ENCODE measurements at places on chromosomes 5 and 9.
A peak's percentile ranks its signal among the peaks of the same experiment; 100 is the strongest.

GRCh38 chr5:159768243-159768642 is 148.0 kb upstream of the ADRA1B start:
- no peak overlapping the region for H3K4me3 ChIP-seq
- no peaks in the 10 kb centered on the region for H3K27me3 ChIP-seq
- H3K27ac ChIP-seq = no peak overlapping the region
- H3K4me1 ChIP-seq = no peaks in the 10 kb centered on the region

DNA sequence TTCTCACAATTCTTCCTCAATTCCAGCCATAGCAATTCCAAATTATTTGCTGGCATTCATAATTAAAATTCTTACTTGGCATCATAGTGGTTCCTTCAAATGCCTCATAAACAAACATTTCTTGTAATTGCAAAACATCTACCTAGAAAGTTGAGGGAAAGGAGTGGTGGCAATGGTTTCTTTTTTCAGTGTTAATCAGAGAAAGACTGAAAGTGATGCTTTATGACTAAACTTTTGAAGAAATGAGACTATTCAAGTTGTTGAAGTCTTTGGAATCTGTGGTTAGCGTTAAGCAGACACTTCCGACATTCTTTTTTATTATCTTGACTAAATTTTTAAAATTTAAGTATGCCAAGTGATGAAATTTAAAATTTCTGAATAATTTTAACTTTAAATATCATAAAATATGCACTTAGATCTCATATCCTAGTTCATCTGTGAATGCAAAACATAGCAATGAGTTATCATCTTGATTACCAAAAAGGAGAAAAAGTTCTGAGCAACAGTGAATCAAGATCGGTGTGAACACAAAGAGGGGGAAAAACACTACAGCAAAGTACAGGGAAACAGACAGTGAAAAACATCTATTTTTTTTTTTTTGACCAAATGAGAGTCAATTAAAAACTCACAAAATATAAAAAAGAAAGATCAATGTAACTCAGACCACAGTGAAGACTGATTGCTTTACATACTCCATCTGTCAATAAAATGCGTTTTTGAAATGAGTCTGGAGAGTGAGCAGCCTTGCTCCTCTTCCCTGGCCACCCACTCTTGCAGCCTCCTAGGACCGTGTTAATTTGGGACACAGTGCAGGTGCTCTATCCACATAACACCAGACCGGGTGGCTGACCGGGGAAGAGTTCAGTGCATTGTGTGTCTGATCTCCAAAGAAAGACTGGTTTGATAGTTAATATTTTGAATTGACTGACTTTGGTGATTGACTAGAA is 20.6 kb upstream of the IL7R start:
- H3K27me3 ChIP-seq = no peaks in the 10 kb centered on the region
- no peak overlapping the region for H3K27ac ChIP-seq
- no peaks in the 10 kb centered on the region for H3K36me3 ChIP-seq
- no peaks in the 10 kb centered on the region for H3K4me1 ChIP-seq
- H3K4me3 ChIP-seq = no peak overlapping the region
- peak; percentile 19 for DNase-seq

DNA sequence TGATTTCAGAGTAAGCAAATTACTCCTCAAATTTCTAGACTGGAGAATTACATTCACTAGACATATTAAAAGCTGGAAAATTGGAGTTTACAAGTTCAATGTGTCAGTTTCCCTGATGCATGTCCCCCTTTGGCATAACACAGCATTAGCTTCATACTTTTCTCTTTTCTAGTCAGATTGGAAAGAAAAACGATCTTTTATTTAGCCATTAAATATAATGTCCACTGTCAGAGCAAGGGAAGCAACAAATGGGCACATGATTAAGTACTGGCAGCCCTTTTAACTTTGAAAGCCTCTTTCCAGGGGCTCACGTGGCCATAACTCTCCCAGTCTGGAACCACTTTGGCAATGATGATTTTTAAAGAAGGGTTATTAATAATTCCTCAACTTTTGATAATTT is 203.3 kb downstream of the KCNN2 start:
- H3K27ac ChIP-seq = no peak overlapping the region
- no peaks in the 10 kb centered on the region for H3K27me3 ChIP-seq
- no peaks in the 10 kb centered on the region for H3K36me3 ChIP-seq
- DNase-seq = no peak
- H3K4me3 ChIP-seq = no peak overlapping the region

DNA sequence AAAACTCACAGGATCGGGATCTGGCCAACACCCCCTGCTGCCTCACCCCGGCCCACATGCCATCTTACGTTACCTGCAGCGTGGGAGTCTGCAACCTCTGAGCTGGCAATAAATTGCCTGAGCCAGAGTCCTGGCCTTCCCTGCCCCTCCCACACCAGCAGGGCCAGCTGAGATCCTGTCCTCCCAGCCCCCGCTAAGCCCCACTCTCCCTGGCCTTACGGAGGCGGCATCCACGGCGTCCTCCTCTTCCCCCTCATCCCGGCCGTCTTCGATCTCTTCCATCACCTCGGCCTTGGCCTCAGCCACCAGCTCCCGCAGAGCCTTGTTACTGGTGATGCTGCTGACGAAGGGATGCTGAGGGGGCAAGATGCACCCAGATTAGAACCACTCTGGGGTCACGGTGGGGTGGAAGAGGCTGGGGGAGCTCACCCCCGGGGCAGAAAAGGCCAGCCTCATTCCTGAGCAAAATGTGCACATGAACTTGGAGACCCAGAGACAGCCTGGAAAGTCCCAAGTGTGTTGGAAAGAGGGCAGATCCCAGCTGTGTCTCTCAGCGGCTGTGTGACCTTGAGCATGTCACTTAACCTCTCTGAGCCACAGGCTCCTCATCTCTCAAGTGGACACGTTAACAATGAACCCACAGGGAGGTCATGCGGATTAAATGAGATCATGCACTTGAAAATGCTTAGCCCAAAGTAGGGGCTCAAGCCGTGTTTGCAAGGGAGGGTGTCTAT is 89.9 kb upstream of the FBXW11 start:
- no peaks in the 10 kb centered on the region for H3K27me3 ChIP-seq
- no peak overlapping the region for H3K4me3 ChIP-seq
- H3K4me1 ChIP-seq = no peaks in the 10 kb centered on the region
- no peak for DNase-seq
- no peaks in the 10 kb centered on the region for H3K36me3 ChIP-seq

GRCh38 chr5:178432421-178433272 is 157.5 kb downstream of the COL23A1 start:
- peaks cover 99% of the 10 kb centered on the region for H3K27me3 ChIP-seq
- H3K4me3 ChIP-seq = no peak overlapping the region
- H3K27ac ChIP-seq = no peak overlapping the region
- no peak for DNase-seq
- no peaks in the 10 kb centered on the region for H3K4me1 ChIP-seq
- H3K36me3 ChIP-seq = no peaks in the 10 kb centered on the region

- peak; percentile 68 for DNase-seq
- no peaks in the 10 kb centered on the region for H3K36me3 ChIP-seq
- H3K4me3 ChIP-seq = no peak overlapping the region
- H3K27me3 ChIP-seq = no peaks in the 10 kb centered on the region
These were observed 8.4 kb upstream of the RGS3 start for GRCh38 chr9:113454914-113455761.

DNA sequence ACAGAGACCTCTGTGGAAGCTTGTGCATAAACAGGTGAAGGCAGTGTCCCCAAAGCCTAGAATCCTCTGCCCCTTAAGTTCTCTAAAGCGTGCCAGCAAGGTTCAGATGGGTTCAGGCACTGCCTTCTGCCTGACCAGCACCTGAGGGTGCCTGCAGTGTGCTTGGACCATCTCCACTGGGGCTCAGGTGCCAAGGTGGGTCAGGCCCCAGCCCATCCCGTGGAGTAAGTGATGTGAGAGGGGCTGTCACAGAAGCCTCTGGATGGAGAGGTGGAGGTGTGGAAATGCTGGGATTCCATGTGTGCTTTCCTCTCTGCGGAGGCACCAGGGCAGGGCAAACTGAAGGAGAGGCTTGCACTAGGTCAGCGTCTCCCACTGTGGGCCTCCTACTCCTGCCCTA is 118.5 kb downstream of the DAB2IP start:
- H3K27me3 ChIP-seq = no peaks in the 10 kb centered on the region
- no peak overlapping the region for H3K27ac ChIP-seq
- DNase-seq = no peak
- no peak overlapping the region for H3K4me3 ChIP-seq
- peaks cover 12% of the 10 kb centered on the region for H3K4me1 ChIP-seq
- peaks cover 6% of the 10 kb centered on the region for H3K36me3 ChIP-seq

GRCh38 chr9:121156263-121156731 is 45.4 kb downstream of the RAB14 start:
- no peak for DNase-seq
- H3K4me1 ChIP-seq = peaks cover 30% of the 10 kb centered on the region
- H3K36me3 ChIP-seq = no peaks in the 10 kb centered on the region
- H3K27ac ChIP-seq = no peak overlapping the region
- no peaks in the 10 kb centered on the region for H3K27me3 ChIP-seq

GRCh38 chr9:130768265-130768664 is 66.8 kb upstream of the ABL1 start:
- H3K4me3 ChIP-seq = no peak overlapping the region
- H3K36me3 ChIP-seq = no peaks in the 10 kb centered on the region
- no peak overlapping the region for H3K27ac ChIP-seq
- H3K4me1 ChIP-seq = no peaks in the 10 kb centered on the region

- no peaks in the 10 kb centered on the region for H3K36me3 ChIP-seq
- H3K27ac ChIP-seq = no peak overlapping the region
- no peak for DNase-seq
- H3K4me3 ChIP-seq = no peak overlapping the region
These were observed 72.0 kb downstream of the MROH2B start for GRCh38 chr5:40999142-40999541.

- no peak for DNase-seq
- H3K4me1 ChIP-seq = no peaks in the 10 kb centered on the region
- H3K4me3 ChIP-seq = no peak overlapping the region
- peaks cover 99% of the 10 kb centered on the region for H3K27me3 ChIP-seq
These were observed 98.9 kb upstream of the FCN2 start for GRCh38 chr9:134781591-134782302.

DNA sequence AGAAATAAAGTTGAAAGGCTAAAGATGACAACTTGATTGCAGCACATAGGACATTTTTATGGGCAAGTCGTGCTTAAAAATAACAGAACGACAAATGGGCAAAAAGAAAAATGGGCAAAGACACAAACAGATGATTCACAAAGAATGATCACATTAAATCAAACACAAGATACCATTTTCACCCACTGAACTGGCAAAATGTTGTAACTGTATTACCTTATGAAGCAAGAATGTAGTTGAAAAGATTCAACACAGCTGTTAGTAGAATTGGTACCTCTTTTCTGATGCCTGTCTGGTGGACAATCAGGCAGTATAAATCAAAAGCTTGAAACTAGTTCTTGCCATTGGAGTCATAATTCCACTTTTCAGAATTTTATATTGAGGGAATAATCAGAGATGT is 81.0 kb upstream of the PALM2AKAP2 start:
- no peak overlapping the region for H3K27ac ChIP-seq
- H3K27me3 ChIP-seq = no peaks in the 10 kb centered on the region

DNA sequence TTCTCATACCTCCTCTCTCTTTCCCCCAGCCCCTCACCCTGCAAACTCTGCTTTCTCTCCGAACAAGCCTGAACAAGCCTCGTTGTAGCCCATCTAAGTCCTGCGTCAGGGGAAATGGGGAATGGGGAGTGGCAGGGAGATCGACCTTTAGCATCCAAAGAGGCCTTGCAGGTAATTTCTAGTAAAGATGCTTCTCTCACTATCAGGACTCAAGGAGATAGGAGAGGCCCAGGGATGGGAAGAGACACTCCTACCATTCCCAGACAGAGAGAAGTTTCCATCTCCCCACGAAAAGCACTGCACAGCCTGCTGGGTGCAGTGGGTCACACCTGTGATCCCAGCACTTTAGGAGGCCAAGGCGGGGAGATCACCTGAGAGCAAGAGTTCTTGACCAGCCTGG is 44.4 kb upstream of the CTNNA1 start:
- no peak overlapping the region for H3K27ac ChIP-seq
- H3K36me3 ChIP-seq = no peaks in the 10 kb centered on the region
- DNase-seq = no peak

DNA sequence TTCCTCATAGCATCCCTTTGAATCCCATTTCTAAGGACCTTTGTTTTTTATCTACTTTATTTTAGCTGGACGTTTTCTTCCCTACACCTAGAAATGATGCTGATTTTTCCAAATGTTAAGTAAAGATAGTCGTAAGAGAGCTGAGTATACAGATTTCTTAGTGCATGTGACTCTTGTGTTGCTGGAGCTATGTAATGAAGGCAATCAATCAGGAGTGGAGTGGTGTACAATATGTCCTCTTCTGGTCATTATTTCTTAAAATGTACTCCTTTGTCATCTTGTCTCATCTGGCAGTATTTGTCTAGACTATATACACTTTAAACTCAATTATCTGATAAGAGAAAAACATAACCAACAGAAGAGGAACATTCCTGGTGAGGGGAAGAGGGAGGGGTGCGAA is 13.5 kb downstream of the GAPT start:
- no peaks in the 10 kb centered on the region for H3K27me3 ChIP-seq
- H3K36me3 ChIP-seq = no peaks in the 10 kb centered on the region
- no peak overlapping the region for H3K27ac ChIP-seq
- no peak overlapping the region for H3K4me3 ChIP-seq
- H3K4me1 ChIP-seq = no peaks in the 10 kb centered on the region
- no peak for DNase-seq

- DNase-seq = no peak
- H3K4me3 ChIP-seq = no peak overlapping the region
These were observed 208.7 kb downstream of the GADD45G start for GRCh38 chr9:89813482-89813881.

DNA sequence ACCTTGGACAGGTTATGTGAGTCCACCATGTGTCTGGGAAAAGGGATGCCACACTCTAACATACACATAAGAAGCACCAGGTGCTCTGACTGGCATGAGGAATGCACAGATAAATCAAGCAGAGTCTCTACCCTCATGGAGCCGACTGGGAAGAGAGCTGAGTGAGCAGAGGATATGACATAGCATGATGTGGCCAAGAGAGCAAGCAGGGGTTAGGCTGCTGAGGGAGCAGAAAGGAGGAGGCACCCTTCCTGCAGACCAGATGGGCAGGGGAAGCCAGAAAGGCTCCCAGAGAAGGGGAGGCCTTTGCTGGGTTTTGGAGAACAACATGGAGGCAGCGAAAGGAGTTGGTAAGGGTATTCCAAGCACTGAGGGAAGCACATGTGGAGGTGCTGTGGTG is 223.1 kb downstream of the GNA14 start:
- no peak overlapping the region for H3K4me3 ChIP-seq
- H3K36me3 ChIP-seq = no peaks in the 10 kb centered on the region
- no peaks in the 10 kb centered on the region for H3K4me1 ChIP-seq
- H3K27me3 ChIP-seq = no peaks in the 10 kb centered on the region
- no peak for DNase-seq

DNA sequence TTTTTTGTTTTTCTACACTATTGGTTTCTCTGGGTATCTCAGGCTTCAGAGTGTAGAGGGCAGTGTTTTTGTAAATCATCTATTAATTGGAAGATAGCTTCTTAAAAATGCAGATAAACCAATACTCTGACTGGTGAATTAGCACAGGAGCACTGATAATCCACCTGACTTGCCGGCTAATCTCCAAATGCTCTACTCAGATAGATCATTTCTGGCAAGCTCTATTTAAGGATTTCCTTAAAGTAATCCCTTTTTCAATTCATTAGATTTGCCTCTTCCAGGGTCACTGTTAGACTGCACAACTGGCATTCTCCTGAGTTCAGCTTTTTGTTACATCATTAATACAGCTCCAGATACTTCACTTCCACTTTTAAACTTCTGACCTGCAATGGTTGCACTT is 1390.3 kb upstream of the NUDT12 start:
- H3K27ac ChIP-seq = no peak overlapping the region
- no peaks in the 10 kb centered on the region for H3K27me3 ChIP-seq
- no peak overlapping the region for H3K4me3 ChIP-seq
- no peaks in the 10 kb centered on the region for H3K36me3 ChIP-seq
- H3K4me1 ChIP-seq = no peaks in the 10 kb centered on the region
- DNase-seq = no peak

Data from PC-9 (cell line).